WERI-Rb-1 (cell line): ENCODE measurements at places on chromosomes 1 and 21.

GRCh38 chr21:41634211-41634694 lies 126.3 kb upstream of the TMPRSS2 start:
- no peak for DNase-seq

- no peak for DNase-seq
These were observed 46.1 kb downstream of the ECE1 start for GRCh38 chr1:21244154-21244553.

DNA sequence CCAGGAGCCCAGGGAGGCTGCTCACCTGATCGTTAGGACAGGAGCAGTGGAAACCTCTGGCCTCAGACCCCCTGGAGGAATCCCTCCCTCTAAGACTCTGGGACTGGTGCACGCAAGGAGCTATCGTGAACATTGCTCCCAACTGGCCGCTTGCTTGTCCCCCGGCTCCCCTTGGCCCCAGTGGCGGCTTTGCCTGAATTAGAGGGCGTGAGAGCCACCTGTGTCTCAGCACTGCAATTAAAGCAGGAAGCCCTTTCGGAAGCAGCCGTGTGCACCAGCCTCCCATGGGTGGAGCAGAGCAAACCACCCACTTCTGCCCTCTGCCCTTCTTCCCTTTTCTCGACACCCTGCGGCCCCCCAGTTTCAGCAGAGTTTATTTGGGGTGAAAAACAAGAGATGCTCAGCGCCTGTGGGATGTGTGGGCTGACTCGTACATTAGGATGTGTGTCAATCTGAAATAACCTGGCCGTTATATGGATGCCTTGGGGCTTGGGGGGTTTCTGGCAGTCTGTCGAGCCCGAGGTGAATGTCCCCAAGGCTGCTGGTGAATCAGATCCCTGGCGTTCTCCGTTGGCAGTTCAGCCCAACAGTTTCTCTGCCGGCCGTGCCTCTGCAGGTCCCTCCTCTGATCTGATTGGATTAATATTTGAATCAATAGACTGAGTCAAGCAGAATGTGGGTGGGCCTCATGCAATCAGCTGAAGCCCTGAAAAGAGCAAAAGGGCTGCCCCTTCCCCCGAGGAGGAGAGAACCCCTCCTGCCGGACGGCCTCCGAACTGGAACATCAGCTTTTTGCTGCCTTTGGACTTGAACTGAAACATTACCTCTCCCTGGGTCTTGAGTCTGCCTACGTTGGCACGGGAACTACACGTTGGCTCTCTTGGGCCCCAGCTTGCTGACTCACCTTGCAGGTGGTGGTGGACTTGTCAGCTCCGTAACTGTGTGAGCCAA lies 7.3 kb upstream of the UMODL1 start:
- peak; percentile 55 for DNase-seq

DNA sequence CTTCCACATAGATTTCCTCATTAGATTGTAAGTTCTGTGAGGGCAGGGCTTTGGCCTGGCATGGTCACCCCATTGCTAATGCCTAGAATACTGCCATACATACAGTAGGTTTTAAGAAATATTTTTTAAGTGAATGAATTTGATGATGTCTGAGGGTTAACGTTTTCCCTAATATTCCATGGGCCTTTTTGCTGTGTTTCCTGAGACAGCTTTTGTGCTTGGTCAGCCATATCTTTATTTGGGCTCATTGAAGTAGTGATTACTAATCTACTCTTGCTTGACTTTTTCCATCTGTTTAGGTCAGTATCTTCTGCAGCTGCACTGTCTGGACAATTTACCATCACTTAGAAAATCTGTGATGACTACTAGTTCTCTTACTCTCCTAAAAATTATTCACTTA lies 3.5 kb downstream of the CDC42 start:
- no peak for DNase-seq

- DNase-seq: no peak
These were observed 190.8 kb downstream of the DYRK1A start for GRCh38 chr21:37557261-37557950.
